ENCODE measurements at places on chromosomes 6 and 20.

- no peak for DNase-seq
Observed at GRCh38 chr6:100453701-100454521, 10.8 kb downstream of the SIM1 start.

DNA sequence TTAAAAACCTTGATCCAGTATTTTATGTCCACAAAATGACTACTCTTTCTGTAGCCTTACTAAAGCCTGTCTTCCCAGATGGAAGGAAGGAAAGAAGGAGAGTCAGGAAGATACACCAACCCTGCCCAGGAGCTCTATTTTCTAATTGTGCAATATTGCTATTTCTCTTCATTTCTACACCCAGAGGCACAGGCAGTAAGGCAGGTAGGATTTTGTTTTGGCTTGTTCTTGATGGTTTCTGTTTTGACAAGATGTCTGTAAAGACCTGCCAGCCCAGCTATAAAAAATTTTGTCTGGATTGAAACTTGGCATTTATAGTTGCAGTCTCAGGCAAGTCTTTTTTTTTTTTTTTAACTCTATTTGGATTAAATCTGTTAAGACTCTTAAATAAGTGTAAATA lies 587.5 kb upstream of the ARID1B start:
- DNase-seq = no peak

- no peak for DNase-seq
Observed at GRCh38 chr6:71043902-71044301, 87.0 kb upstream of the B3GAT2 start.

DNA sequence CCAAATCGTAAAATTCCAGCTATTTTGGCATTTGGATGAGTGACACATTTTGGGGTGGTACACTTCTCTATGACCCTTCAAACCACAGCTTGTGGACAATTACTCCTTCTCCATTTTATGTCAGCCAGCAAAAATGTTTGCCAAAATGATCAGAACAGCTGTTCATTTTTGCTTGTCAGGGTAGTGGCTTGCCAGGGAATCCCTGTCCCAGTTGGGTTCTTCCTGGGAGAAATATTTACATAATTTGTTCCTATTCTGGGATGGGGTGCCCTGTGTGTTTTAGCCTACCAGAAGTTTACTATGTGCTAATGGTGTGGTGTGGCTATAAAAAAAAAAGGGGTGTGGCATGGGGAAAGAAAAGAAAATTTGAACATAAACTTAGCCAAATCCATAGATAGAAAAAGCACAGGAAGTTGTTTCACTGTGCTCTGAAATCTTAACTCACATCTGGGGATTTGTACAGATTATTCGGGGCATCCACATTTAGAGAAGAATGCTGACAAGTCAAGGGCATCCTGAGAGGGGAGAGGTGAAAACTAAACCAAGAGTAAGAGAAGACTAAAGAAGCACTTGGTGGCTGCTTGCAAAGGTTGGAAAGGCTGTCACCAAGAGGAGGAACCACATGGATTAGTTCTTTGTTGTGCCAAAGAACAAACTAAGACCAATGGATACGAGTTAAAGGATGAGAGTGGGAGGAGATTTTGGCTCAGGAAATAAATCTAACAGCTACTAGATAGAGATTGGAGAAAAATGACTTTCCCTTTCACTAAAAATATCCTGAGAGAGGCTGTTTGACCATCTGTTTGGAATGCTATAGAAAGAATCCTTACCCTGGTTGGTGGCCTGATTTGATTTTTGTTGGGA lies 55.2 kb upstream of the RBM24 start:
- no peak for DNase-seq

GRCh38 chr6:35370124-35370741 lies 27.9 kb downstream of the PPARD start:
- peak; percentile 55 for DNase-seq

- no peak for DNase-seq
Observed at GRCh38 chr6:31877651-31878161, 1.1 kb downstream of the SLC44A4 start.

GRCh38 chr20:4961746-4962145 lies 39.6 kb downstream of the SLC23A2 start:
- DNase-seq = no peak

GRCh38 chr6:73983367-73983766 lies 287.4 kb downstream of the CD109 start:
- no peak for DNase-seq

DNA sequence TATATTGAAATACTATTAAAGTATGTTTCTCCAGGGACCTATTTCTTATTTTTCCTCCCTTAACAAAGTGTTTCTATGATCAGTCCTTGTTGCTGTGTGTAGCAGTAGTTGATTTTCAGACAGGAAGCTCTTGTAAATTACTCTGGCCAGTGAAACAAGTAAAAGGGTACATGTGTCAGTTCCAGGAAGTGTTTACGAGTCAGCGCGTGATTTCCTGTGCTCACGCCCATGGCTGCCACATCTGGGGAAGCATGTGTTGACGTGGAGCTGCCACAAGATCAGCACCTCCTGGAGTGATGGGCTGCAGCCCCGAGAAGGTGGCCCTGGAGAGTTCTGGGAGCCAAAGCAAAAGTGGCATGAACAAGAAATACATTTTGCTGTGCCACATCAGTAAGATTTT lies 38.6 kb upstream of the GGTLC1 start:
- DNase-seq = peak; percentile 4

DNA sequence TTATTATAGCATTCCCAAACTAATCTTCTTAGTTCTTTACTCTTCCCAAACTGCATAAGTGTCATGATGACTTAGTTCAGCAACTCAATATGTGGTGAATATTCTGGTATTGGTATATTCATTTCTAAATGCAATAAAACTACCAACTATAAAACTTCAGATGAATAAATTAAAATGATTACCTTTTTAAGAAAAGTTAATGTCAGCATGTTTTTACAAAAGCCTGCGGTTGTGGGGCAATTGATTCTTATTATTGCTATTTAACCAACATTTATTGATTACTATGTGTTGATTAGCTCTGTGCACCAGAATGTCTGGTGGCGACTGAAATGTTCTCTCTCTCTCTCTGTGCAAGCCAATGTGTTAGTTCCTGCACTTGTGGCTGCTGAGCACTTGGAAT lies 5.0 kb upstream of the SLC22A3 start:
- DNase-seq = no peak

DNA sequence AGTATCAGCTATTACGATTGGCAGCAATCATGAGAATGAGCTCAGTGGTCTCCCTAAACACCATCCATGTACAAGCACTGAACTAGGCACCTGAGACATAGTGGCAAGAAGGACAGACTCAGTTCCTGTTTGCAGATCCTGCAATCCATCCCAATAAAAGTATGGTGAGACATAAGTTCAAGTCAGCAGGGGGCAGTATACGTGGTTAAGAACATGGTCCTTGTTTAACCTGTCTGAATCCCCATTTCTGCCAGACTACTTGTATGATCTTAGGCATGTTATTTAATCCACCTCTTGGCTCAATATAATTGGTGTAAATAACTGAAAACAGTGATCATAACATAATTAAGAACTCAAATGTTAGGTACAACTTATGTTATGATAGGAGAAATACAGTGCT lies 33.2 kb upstream of the PNISR start:
- DNase-seq = no peak

DNA sequence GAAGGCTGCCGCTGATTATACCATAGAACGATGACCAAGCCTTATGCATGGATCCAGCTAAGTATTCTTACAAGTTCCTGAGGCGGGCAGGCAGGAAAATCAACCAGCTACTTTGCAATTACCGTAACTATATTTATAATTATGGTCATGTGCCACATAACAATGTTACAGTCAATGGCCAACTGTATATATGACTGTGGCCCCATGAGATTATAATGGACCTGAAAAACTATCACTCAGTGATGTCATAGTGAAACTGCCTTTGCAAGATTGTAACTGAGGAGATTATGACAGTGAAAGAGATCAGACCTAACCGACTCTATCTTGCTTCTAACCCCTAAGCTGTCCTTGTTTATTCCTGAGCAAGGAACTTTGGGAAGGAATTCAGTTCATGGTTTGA lies 33.1 kb upstream of the FAM135A start:
- no peak for DNase-seq

DNA sequence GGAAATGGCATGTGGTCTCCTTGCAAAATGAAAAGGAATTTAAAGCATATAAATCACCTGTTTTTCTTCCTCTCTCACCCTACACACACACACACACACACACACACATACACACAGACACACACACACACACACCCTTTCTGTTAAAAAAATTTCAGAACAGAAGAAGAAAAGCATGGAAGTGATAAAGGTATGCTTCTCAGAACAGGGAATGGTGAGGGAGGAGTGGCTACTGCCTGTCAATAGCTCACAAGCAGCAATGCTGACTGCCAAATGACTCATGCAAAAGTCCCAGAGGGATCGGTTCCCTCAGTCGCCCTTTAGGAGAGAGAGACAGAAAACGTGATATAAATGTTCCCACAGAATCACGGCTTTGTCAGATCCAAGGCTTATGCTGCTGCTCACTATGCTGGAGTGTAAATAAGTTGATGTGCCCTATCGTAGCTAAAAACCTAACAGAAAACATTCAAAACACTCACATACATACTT lies 102.6 kb downstream of the IBTK start:
- no peak for DNase-seq

DNA sequence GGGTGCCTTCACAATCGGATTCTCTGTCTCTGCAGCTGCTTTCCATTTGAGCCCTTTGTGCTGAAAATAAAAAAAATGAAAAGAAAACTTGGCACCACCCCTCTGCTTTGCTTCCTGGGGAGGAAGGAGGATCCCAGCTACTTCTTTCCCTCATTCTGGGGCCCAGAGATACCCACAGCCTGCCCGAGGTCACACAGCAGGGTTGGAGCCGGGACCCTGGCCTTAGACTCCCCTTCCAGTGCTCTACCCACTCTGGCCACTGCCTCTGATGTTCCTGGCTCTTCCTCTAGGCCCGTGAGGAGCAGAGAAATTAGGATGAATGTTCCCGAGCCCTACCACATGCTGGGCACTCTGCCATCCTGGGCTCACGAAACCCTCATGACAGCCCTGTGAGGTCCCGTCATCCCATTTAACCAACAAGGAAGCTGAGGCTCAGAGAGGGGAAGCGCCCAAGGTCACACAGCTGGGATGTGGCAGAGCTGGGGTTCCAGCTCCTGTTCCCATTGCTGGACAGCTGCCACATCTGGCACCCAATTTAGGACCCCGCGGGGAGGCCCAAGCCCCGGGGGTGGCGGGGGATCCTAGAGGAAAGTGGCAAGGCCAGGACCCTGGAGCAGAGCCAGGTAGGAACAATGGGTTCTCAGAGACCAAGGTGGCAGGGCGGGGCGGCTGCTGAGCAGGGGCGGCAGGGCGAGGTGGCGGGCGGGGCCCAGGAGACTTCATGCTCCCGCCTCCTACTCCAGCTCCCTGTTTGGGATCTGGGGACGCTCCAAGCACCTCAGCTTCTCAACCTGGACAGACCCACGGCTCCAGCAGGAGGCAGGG lies 76.6 kb downstream of the CEBPB start:
- DNase-seq = no peak

DNA sequence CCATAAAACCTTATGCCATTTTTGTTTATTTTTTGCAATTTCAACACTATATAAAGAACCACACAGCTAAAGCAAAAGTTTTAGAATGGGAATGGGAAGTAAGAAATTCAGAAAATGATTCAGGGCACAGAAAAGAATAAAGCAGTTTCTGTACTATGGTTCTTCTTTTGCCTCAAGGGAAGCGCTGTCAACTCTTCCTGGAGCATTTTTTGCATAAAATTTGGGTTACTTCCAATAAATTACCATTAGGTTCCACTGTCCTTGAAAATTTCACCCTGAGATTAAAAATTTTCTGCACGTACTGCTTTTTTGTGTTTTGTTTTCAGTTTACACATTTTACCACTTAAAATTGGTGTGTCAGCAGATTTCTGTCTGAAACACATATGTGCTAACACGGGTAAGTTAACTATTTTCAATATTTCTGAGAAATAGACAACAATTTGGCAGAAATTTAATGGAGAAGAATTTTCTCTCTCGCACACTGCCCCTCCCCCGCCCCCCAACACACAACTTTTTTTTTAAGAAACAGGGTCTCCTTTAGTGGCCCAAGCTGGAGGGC lies 79.6 kb downstream of the ADAT2 start:
- no peak for DNase-seq

DNA sequence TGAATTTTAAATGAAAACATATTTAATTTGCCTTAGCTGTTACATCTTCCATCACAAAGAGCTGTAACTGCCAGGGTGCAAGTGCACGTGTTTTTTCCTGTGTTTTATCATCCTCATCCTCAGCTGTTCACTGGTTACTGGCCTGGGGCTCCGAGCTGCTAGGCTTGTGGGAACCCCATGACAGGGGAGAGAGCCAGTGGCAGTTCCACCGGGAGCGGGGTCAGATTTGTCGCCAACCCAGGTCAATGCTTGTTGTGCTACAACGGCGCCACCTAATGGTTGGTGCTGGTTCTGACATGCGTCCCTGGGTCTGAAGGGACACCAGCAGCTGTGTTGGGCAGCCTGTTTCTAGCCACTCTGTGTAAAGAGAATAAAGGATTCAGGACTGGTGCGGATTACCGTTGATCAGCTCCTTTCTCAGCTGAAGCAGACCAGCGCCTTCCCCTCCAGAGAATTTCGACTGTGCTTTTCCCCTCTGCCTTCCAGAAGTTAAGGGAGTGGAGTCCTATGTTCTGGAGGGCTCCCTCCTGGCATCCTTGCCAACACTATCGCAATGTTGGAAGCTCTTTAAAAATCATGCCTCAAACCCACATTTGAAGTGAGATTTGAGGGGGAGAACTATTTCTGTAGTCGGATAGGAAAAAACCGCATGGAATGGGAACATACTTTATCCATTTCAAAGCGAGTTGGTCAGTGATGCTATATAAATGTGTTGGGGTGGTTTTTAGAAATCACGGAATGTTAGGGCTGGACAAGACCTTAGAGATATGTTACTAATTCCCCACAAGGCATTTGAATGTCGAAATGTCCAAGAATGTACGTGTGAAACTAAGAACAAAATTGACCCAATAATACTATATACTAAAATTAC lies 32.1 kb downstream of the SUMO4 start:
- DNase-seq = peak; percentile 90

- DNase-seq = no peak
Observed at GRCh38 chr6:119037941-119038623, 40.4 kb downstream of the FAM184A start.

DNA sequence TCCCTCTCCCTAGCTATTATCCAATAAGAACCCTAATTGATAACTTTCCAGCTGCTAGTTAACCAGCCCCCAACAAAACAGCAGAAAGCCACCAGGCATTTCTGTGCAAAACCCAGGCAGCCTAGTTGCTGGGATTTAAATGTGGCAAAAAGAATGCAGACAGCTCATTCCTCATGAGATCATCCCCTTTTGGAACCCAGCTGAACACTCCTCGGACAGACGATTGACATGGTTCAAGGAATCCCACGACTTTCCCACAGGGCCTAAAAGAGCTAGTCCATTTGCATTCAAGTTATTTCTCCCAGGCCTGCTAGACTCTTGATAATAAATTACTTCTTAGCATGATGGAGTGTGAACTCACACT lies 24.0 kb downstream of the JAG1 start:
- DNase-seq = no peak

- no peak for DNase-seq
Observed at GRCh38 chr6:161256407-161256806, 17.5 kb downstream of the AGPAT4 start.

DNA sequence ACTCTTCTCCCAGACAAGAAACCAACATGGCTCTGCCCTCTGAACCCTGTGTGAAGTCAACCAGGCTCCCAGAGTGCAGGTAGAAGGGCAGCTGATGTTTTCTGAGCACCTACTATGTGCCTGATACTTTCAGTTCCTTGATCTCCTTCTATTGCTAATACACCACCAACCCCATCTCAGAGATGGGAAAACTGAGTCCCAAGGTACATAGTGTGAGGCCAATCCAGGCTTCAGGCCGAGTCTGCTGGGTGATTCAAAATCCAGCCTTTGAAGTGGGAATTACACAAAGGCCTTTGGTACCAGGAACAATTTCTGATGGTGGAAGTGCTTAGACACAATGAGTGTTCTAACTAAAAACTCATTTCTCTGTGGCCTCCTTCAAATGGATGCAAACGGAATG lies 96.3 kb downstream of the NFATC2 start:
- no peak for DNase-seq

Measured in GM19239 (cell line).